CD14-positive monocyte (primary cell): ENCODE measurements at places on chromosomes 3 and 15.
A peak's percentile ranks its signal among the peaks of the same experiment; 100 is the strongest.

DNA sequence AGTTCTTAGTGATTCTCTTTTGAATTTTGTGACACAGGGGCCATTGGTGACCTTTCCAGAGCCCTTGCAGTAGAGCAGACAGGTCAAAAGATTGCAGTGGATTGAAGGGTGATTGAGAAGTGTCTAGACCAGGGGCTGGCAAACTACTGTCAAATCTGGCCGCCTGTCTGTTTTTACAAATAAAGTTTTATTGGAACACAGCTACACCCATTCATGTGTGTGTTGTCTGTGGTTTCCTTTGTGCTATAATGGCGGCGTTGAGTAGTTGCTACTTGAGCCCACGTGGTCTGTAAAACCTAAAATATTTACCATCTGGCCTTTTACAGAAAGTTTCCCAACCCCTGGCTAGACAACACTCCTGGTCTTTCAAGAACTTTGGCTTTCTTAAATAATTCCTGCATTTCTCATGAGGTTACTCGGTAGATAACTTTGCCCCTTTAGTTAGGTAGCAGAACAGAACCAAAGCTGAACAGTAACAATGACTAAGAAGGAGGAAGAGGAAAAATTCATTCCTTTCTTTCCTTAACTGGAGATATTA lies 265.1 kb upstream of the NR2E3 start:
- DNase-seq = no peak

DNA sequence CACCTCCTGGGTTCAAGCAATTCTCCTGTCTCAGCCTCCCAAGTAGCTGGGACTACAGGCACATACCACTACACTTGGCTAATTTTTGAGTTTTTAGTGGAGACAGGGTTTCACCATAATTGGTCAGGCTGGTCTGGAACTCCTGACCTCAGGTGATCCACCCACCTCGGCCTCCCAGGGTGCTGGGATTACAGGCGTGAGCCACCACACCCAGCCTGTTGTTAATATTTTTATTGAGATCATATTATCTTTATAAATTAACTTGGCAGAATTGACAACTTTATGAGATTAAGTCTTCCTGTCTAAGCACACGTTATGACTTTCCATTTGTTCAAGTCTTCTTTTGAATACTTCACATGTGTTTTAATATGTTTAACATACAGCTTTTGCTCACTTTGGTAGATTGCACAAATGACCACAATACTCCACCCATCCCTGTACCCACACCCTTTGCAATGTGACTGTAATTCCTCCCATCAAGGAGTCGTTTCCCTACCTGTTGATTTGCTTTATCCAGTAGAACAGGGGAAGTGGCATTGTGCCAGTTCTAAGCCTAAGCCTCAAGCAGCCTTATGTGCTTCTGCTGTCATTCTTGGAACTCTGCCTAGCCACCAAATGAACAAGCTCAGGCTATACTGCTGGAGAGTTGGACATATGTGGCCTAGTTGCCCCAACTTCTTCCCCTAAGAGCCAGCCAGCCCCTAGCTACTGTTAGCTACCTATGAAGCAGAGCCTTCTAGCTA lies 8.2 kb downstream of the XYLB start:
- DNase-seq = no peak

GRCh38 chr3:163773136-163773535 lies 1305.2 kb downstream of the SI start:
- no peak for DNase-seq

- DNase-seq = no peak
These were observed 476.0 kb downstream of the MFSD1 start for GRCh38 chr3:159277814-159278213.

- DNase-seq = peak; percentile 99
These were observed at the start of gene GBE1 for GRCh38 chr3:81760924-81761903. Gene GBE1, minus strand, starts transcription at chr3:81761645. Its CDS starts 128 bp downstream, at chr3:81761517.

DNA sequence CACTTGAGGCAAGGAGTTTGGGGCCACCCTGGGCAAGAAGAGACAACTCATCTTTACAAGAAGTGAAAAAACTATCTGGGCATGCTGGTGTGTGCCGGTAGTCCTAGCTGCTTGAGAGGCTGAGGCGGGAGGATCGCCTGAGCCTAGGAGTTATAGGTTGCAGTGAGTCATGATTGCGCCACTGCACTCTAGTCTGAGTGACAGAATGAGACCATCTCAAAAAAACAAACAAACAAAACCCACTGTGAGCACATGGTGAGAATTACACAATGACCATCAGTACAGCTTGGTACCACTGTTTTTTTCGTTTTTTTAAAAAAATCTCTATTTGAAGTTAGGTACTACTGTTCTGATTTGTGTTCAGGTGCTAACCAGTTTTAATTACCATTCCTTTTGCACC lies 13.6 kb downstream of the VPS39 start:
- peak; percentile 69 for DNase-seq
